MV-4-11 (cell line): ENCODE measurements at places on chromosomes 6 and 20.

DNA sequence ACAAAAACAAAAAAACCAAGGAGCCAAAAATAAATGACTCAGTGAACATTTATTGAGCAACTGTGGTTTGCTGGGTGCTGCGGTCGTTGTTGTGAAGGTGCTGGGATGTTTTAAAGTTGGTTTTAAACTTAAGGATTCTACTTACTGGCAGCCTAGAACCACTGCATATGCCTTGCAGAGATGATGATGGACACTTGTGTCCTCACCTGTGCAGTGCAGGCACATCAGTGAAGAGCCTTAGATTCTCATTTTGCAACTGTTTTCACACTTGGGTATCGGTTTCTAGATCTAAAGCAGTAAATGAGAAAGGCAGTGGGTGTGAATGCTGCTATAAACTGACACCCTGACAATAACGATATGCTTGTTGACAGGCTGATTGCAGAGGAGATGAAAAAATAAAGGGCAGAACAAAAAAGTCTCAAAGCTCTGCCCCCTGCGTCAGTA lies 68.8 kb downstream of the UTRN start:
- peak; percentile 42 for DNase-seq

DNA sequence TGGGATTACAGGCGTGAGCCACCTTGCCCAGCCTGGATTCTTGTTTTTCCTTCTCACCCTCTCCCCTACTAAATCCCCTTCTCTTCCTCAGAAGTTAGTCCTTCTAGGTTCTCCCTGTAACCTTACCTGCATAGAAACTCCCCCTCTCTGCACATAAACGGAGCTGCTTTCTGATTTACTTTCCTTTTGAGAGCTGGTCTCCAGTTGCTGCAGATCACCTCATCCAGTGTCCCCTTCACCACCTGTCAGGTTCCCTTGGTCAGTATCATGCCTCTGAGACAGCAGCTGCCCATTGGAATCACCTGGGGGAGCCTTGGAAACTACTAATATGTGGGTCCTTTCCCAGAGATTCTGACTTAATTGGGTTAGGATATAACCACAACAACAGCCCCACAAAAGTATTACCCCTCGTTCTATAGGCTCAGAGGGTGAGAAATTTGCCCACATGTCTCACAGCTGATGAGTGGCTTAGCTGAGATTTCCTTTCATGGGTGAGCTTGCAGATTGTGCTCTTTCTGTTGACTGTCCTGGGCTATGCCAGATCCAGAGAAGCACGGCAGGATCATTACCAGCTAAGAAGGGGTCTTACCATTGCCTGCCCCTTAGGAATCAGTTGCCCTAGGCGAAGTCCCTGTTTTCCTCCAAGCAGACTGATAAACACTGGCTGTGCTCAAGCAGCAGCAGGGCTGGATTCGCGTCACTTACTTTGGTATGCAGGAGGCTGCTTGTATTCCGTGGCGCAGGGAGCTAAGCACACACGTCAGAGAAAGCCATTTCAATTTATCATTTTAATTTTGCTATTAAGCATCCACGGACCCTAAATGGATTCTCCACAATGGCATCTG lies 51.3 kb downstream of the AKAP12 start:
- DNase-seq = no peak

DNA sequence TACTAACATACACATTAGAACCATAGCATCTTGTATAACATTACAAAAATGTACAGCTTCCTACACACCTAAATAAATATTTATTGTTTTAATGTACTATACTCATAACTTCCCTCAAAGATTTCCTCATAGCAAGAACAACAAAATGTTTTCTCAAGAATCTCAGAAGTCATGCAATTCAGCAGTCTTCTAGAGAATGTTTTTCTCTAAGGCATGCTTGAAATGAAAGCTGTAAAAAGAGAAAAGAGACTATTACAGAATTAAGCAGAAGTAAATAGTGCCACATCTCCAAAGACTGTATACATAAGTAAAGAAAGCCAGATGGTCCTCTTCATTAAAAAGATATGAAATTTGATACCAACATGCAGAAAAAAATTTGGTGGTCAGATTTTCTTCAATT lies 672.2 kb downstream of the EPM2A start:
- no peak for DNase-seq

- DNase-seq = no peak
These were observed 157.8 kb downstream of the CLIC5 start for GRCh38 chr6:45857827-45858226.

GRCh38 chr20:911882-912600 lies 4.1 kb downstream of the ANGPT4 start:
- DNase-seq = no peak

- DNase-seq = no peak
These were observed 9.7 kb upstream of the MARCKS start for GRCh38 chr6:113847447-113847846.

DNA sequence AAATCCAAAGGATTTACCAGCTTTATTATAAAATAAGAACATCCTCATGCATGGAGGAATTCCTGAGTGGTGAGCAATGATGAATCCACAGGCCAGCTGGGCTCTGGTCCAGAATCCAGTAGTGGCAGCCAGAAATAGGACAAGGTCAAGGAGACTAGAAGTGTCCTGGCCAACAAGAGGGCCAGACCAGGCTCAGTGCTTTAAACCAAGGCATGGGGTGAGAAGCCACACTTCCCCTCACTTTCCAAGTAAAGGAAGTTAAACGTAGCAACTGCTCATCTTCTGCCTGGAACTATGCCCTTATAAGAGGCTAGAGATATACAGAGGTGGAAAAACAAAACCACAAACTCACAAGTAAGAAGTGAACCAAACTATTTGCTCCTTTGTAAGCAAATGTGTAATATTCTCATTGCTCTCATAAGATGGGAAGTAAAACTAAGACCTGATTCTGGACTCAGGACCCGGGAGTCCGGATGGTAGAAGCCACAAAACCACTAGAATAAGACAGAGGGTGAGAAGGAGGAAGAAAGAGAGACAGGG lies 253.2 kb downstream of the UST start:
- peak; percentile 99 for DNase-seq
